ENCODE measurements at places on chromosomes 4 and X.
A peak's percentile ranks its signal among the peaks of the same experiment; 100 is the strongest.

GRCh38 chr4:140125374-140125773 is 28.6 kb downstream of the MAML3 start:
- no peak for DNase-seq

DNA sequence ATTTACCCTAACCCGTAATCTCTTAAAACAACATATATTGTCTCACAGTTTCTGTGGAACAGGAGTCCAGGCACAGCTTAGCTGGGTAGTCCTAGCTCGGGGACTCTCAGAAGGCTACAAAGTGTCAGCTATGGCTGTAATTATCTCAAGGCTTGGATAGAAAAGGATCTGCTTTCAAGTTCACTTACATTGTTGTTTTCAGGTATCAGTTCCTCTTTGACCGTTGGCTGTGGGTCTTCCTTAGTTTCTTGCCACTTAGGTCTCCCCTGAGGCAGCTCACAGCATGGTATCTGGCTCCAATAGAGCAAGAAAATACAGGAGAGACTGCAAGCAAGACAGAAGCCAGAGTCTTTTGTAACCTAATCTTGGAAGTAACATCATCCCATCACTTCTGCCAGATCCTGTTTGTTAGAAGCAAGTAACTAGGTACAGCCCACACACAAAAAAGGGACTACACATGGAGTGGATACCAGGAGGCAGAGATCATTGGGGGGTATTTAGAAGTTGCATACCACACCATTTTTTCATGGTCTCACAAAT is 137.0 kb downstream of the MAGEB5 start:
- DNase-seq, result no peak

DNA sequence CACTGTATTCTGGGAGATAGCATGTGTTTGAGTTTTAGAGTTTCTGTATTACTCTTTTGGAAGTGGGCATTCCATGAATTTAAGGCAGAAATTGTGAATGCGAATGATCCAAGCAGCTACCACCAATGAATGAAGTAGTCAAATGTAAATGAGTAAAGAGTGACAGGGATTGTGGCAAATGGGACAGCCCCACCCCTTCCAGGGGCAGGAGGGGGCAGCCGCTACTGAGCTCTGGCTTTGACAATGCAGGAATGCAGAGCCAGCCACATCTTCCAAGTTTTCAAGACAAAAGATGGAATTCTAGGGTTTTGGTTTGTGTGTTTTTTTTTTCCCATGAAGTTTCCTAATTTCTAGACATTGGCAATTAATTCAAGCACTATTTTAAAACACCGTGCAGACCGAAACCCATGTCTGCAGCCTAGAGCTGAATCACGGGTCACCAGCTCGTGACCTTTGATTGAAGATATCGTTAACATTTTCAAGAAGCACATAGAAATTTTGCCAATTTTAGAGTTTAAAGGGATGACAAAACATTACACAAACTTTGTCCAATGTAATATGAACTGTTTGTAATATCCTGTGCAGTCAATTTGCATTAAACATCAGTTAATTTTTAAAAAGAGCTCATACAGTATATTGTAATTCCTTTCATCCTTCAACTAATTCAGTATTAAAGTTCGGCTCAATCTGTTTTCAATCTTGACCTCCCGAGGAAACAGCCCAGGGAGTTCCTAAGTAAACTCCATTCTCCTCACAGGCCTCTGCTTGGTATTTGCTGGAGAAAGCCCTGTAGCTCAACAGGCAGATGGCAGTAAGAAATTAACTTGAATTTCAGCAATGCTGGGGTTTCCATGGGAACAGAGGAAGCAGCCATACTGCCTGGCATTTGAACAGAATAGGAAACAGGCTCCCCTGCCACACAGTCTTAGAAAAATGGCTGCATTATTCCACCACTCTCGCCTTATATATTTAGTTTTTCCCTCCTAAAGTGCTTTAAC is 83.4 kb downstream of the UCHL1 start:
- peak; percentile 74 for DNase-seq

- DNase-seq, result peak; percentile 33
These were observed 239.9 kb upstream of the TEX13A start for GRCh38 chrX:105460376-105460775.

DNA sequence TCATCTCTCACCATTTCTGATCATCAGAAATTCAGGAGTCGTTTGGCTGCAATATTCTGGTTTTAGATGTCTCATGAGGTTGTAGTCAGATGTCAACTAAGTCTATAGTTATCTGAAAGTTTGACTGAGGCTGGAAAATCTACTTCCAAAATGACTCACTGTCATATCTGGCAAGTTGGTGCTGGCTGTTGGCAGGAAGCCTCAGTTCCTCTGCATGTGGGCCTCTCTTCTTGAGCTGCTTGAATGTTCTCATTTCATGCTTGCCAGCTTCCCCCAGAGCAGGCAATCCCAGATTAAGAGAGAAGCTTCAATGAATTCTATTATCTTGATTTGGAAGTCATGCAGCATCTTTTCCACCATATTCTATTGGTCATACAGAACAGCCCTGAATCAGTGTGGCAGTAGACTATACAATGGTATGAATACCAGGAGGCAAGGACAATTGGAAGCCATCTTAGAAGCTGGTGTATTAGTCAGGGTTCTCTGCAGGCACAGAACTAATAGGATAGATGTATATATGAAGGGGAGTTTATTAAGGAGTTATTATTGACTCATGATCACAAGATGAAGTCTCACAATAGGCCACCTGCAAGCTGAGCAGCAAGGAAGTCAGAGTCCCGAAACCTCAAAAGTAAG is 46.8 kb upstream of the ELF2 start:
- peak; percentile 52 for DNase-seq

DNA sequence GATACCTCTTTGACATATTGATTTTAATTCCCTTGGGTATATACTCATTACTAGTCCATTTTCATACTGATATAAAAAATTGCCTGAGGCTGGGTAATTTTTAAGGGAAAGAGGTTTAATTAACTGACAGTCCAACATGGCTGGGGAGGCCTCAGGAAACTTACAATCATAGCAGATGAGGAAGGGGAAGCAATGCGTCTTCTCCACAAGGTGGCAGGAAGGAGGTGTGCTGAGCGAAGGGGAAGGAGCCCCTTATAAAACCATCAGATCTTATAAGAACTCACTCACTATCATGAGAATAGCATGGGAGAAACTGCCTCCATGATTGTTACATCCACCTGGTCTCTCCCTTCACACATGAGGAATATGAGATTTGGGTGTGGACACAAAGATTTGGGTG is 42.4 kb downstream of the MSX1 start:
- DNase-seq, result no peak

DNA sequence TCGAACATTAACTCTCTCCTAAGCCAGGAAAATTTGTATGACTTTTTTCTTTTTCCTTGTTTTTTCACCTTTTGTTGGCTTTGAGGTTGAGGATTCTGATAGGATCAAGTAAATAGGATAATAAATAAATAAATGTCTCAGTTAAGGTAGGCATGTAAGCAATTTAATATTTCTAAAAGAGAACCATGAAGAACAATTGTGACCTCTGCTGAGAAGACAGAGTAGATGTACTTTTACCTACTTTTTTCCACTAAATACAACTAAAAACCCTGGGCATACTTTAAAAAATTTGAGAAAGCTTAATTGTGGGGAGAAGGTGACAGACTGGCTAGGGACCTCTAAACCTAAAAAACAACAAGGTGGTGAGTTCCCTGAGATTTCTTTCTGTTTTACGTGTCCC is 31.6 kb upstream of the CLNK start:
- no peak for DNase-seq

DNA sequence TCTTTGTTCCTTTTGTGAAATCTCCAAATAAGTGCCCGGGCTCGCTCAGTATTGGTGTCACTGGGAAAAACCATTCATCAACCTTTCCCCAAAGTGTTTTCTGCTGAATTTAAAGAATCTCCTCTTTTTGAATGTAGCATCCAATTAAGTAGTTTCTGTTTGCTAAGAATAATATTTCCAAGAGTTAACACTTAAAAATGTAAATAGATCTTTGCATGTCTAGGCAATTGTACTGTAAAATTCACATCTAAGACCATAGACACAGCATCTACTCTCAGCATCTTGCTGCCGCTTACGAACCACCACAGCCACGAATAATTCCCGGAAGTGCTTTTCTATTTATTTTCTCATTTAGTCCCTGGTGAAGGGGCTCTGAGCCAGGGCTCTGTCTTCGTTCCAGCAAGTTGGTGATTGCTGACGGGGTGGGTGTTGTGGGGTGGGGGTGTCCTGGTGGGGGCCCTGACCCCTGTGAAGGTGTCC is 1.4 kb downstream of the NSG1 start:
- no peak for DNase-seq
